ENCODE measurements at places on chromosomes 6 and 20.

DNA sequence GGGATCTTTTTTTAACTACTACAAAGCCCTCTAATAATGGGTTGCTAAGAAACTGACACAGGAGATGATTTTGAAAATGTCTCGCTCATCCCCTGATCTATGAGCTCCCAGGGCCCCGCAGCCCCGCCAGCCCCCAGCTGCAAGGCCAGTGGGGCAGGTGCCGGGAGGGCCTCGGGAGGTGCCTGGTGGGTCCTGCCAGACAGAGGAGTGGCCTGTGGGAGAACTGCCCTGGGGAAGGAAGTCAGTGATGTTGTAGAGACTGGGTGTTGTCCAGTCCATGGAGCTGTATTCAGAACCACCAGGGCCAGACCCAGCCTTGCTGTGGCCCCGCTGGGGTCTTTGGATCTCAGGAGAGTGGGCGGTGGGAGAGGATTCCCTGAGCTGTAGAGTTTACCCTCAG is 258.7 kb downstream of the TAF4 start:
- DNase-seq, result no peak

DNA sequence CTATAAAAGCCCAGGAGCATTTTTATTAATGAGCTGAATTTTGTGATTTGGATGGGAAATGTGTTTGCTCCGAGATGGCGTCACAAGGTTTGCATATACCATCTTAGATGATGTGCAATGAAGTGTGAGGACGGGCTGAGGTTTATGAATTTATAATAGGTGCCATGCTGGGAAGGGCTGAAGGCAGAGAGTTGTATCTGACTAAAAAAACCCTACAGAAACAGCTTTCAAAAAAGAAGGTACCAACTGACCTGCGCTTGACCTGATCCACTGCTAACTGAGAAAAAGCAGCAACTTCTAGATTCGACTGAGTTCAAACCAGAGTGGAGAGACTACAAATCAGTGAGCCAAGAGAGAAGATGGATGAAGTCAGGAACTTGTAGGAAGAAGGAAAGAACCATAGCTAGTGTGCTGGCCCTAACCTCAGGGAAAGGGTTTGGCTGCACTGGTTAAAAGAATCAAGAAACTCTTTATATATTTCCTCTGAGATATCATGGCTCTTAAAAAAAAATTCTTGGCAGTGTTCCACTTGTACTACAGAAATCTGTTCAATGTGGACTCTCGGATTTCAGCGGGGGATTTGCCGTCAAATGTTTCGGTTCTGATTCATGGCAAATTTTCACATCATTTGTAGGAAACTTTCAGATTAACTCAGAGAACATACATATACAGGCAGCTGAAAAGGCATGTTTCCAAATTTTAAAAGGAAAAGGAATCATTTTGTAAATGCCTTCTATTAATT is 56.5 kb upstream of the HDGFL1 start:
- no peak for DNase-seq

DNA sequence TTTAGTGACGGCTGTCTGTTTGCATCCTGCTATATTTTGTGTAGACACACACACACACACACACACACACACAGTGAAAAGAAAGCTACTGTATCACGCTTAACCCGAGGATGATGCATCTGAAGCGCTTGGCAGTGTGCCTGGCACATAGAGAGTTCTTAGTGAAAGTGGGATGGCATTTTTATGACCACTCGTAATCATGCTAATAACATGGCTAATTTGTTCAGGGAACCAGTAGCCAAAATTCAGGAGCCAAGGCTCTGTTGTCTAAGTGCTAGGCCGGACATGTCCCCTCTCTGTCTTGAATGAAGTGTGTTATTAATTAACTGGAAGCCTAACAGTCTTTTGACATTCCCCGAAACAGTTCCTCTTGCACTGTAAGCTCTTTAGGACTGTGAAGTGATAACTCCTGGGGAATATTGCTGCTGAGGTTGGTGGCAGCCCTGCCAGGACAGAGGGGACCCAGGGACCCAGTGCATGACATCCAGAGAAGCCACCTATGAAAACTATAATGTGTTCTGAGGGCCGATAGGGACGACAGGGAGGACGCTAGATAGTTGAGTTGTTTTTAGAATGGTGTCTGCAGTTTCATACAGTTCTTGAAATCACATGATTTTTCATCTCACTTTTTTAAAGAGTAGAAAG is 45.0 kb upstream of the IRF4 start:
- DNase-seq, result no peak

GRCh38 chr20:46307139-46307998 is 929 bp downstream of the CDH22 start:
- DNase-seq, result peak; percentile 51

GRCh38 chr6:167791091-167791779 is 35.5 kb upstream of the AFDN start:
- no peak for DNase-seq

GRCh38 chr6:150694889-150695288 is 95.2 kb downstream of the PLEKHG1 start:
- no peak for DNase-seq

DNA sequence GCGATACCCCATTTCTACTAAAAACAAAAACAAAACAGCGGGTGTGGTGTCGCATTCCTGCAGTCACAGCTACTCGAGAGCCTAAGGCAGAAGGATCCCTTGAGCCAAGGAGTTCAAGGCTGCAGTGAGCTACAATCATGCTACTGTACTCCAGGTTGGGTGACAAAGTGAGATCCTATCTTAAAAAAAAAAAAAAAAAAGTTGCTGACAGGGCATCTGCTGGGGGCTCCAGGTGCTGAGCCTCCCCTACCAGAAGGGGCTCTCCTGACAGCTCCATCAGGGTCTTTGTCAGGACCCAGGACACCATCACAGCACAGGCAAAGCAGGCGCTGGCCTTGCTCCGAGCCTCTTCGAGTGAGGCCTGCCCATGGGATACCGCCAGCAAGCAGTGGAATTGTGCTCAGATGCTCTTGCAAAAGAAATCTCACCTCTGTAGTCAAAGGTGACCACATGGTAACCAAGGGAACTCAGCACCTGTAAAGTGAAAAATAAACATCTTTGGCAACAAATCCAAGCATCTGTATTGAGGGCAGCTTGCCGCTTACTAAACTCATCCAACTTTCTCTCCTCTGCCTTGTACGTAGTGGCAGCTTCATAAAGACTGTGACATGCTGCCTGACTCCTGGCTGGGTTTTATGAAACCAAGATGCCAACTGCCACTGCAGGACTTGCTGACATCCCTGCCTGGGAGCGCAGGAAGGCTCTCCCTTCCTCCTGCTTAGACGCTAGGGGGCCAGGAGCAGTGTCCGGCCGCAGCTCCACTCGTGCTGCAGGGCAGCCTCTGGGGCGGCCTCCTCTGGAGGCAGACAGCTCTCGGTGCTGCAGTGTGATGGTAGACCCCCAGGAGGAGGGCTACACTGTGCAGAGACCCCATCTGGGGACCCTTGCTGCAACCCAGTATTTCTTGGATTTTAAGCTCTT is 66.9 kb downstream of the PYGB start:
- DNase-seq, result no peak

DNA sequence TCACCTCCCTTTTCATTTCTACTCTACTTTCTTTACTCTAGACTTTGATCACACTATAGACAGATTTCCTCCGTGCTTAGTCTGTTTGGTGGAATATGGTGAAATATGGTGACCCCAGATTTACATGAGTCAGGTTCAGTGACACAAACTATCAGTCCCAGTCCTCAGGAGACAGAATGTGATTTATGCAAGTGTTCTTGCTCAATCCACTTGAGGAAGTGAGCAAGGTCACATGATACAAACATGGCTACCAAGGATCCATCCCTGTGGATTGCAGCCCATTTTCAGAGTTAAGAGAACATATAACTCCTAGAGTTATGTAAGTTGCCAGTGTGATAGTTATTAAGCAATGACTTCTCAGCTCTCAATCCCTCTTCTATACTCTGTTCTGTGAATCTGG is 23.7 kb upstream of the TSHZ2 start:
- no peak for DNase-seq

- DNase-seq, result no peak
Measured at GRCh38 chr20:11350126-11351005, 567.3 kb upstream of the BTBD3 start.

DNA sequence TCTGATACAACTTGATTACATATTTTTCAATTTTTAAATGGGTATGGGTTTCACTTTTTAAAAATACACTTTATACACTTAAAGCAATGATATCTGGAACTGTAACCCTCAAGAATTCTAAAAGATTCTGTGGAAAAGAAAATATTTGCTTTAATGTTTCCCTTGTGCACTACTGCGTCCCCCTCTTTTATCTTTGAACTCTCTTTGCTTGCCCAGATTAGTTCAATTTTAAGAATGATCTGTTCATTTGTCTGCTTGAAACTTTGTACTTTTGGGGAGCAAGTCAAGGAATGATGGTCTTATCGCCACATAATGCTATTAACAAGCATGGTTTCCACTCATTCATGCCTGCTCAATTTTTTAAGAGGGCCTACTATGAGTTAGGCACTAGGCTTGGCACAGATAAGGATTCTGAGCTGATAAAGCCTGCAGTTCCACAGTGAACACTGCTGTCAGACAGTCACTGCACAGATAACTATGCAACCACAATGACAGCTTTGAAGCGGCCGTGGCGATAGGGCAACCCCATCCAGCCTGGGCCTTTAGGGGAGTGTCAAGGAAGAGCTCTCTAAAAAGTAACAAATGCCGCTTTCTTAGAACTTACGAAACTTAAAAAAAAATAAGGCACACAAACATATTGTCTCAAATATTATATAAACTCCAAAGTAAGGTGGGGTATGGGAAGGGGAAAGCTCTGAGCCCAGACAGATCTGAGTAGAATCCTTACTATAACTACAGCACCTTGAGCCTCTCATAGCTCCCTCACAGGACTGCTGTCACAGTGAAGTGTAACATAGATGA is 29.7 kb downstream of the FYN start:
- DNase-seq, result peak; percentile 50

DNA sequence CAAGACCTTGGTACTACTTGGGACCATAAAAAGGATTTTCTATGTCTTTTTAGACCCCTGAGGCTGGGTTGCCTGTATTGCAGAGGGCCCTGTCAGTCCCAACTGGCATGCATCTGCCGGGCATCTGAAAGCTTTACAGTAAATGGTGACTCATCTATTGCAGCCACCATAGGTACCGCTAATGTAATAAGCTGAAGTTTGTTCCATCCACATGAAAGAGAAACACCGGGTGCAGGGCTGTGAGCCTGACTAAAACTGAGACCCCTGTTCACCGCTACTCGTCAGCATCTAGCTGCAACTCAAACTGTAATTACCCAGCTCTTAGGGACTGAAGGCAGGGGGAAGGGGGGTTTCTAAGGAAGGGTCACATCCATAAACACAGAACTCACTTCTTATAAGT is 49.5 kb downstream of the TRERF1 start:
- DNase-seq, result peak; percentile 48

DNA sequence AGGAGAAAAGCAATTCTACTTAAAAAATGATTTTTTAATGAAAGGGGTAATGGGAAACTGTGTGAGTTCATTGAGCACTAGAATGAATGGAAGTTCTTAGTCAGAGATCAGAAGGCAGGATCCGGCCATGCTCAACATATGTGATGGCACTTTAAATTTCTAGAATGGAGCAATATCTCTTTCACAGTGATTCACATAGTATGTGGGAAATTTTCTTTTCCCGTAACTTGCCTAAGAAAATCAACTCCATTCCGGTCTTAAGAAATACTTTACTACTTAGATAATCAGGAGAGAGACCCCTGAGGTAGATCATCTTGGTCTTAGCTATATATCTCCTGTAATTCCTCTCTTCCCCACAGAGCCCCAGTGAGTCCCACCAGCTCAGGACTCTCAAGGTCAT is 131.8 kb downstream of the SCML4 start:
- DNase-seq, result no peak

DNA sequence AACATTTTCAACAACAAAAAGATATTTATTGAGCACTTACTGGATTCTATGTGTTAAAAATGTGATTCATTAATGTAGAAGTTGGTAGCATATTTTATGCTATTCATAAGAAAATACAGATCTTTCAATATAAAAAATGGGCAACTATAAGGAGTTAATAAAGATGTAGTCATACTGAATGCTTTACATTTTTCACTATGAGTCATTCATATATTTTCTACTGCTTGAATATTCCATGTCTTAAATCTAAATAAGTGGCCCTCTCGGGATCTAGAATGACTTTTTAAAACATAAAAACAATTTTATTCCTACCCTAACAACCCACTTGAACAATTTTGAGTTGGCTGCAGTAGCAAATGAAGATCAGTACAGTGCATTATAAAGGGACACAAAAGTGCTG is 362.1 kb downstream of the PHF3 start:
- no peak for DNase-seq

GRCh38 chr20:45246109-45246508 is 8.3 kb downstream of the SLPI start:
- DNase-seq, result no peak

- DNase-seq, result no peak
Measured at GRCh38 chr20:40900666-40901215, 127.9 kb upstream of the TOP1 start.

DNA sequence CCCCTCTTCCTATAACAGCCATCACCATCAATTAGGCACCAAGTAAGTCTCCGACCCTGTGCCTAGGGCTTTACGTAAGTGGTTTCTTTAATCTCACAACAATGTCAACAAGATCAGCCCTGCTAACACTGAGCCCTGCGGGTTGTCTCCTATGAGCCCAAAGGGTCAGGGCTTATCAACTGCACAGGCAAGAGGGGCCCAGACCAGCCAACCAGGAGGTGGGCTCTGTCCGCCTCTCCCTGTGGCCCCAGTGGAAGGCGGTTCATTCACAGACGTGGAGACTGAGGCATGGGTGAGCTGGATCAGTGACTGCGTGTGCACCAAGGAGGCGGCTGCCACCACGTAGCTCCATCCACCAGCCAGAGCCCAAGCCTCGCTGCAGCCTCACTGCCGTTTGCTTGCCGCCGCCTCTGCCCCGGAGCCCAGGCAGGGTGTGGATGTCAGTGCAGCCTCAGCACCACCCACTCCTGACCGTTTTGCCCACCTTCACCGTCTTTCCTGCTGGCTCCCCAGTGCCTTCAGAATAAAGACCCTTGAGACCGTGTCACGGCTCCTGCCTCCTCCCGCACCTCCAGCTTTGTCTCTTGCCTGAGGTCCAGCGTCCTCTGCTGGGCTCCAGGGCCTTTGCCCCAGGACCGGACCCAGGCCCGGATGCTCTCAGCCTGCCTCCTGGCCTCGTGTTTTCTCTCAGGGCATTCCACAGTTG is 78.7 kb downstream of the DLL1 start:
- DNase-seq, result no peak

GRCh38 chr20:34495916-34496315 is 20.3 kb upstream of the DYNLRB1 start:
- no peak for DNase-seq

DNA sequence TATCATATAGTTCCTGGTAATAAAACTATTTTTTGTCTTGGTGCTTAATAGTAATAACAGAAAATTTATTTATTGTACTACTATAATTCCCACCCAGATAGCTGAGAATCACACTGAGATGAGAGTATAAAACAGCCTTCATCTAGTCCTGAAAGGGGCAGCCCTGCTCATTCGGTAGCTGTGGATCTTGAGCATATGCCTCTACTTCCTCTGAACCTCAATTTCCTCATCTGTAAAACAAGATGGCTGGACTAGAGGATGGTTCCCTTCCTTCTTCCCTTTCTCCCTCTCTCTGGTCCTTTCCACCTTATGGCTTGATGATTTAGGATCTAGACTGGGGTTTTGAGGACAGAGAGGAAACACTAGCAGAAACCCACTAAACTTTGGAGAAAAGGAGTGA is 15.0 kb downstream of the FKBP5 start:
- DNase-seq, result no peak

All from stimulated activated CD8-positive, alpha-beta memory T cell treated with anti-CD3 and anti-CD28 coated beads, Interleukin-2, amount 100 ng/mL, for 48 hours (primary cell).